ENCODE measurements at places on chromosomes 6 and 20.

GRCh38 chr6:165059032-165059431 lies 250.4 kb downstream of the C6orf118 start:
- no peak overlapping the region for H3K27ac ChIP-seq
- no peaks in the 10 kb centered on the region for H3K27me3 ChIP-seq
- no peaks in the 10 kb centered on the region for H3K4me1 ChIP-seq
- peak; percentile 52 for DNase-seq
- no peak overlapping the region for H3K4me3 ChIP-seq

DNA sequence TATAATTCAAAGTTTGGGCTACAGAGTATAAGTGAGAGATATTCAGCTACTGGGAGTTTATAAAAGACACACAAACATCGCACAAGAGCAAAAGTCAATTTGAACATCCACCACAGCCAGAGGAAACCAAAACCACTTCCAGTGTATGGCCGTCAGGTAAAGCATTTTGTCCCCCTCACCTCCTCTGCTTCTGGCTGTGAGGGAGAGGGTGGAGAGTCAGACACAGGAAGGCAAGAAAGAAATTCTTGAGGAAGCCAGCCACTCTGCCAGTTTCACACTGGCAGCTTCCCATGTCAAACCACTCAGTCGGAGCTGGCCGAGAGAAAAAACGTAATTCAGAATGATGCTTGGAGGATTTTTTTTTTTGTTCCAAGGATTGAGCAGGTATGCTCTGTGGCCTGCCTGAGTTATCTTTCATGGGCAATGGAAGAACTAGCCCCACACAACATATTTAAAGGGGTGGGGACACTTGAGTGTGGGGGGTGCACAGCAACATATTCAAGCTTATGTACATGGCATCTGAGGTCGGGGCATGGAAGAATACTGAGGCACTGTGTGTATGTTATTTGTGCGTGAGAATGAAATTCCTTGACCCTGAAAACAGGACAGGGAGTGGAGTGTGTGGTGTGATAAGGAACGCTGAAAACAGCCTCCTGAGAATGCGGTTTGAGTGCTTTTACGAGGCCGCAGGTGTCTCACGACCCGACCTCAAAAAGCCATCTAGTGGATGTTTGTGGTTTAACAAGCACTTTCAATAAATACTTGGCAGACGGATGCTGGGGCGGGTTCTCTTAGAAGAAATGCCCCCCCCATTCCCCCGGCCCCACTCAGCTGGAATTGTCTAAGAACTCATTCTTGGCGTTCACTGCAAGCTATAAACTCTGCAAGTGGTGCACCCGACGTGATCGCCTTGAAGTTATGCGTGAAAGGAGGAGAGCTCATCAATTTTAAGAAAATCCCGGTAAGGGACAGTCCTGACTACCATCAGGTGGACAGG lies 27.5 kb upstream of the ZBTB22 start:
- no peaks in the 10 kb centered on the region for H3K27me3 ChIP-seq
- H3K36me3 ChIP-seq = no peaks in the 10 kb centered on the region
- no peaks in the 10 kb centered on the region for H3K4me1 ChIP-seq
- no peak overlapping the region for H3K4me3 ChIP-seq

DNA sequence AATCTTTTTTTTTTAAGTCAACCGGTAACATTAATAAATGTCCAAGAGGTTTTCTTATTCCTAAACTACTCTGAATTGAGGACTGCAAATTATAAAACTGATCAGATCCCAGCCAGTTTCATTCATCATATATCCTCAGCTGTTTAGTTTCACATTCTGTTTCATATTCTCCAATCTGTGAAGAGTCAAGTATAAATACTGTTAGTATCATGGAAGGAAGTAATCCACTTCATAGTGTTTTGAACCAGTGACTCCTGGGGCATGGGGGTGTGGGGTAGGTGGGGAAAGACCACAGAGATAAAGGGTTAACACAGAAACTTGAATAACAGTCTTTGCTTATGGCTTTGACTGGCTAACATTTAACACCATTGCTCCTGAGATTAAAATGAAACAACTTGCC lies 69.9 kb downstream of the FYN start:
- H3K4me1 ChIP-seq = peaks cover 28% of the 10 kb centered on the region
- DNase-seq = no peak
- H3K4me3 ChIP-seq = no peak overlapping the region
- H3K36me3 ChIP-seq = no peaks in the 10 kb centered on the region
- no peaks in the 10 kb centered on the region for H3K27me3 ChIP-seq

- H3K27me3 ChIP-seq = peaks cover 37% of the 10 kb centered on the region
- H3K4me1 ChIP-seq = peaks cover 6% of the 10 kb centered on the region
- no peaks in the 10 kb centered on the region for H3K36me3 ChIP-seq
- peak; percentile 32 for DNase-seq
- no peak overlapping the region for H3K27ac ChIP-seq
These were observed 163.2 kb upstream of the ZNF337 start for GRCh38 chr20:25859649-25860530.

GRCh38 chr6:146056506-146056905 lies 27.6 kb downstream of the GRM1 start:
- DNase-seq = no peak
- no peaks in the 10 kb centered on the region for H3K4me1 ChIP-seq
- no peak overlapping the region for H3K27ac ChIP-seq
